ENCODE measurements at places on chromosomes 2 and 18. TPM values are rescaled to one million over a fixed set of nuclear protein-coding genes. Genes with fewer than 3 reads are reported as not detected.

GRCh38 chr2:205637779-205638503 lies 44.4 kb upstream of the NRP2 start:
- DNase-seq: no peak

ABCB11 gene
- not detected for total RNA-seq

DNA sequence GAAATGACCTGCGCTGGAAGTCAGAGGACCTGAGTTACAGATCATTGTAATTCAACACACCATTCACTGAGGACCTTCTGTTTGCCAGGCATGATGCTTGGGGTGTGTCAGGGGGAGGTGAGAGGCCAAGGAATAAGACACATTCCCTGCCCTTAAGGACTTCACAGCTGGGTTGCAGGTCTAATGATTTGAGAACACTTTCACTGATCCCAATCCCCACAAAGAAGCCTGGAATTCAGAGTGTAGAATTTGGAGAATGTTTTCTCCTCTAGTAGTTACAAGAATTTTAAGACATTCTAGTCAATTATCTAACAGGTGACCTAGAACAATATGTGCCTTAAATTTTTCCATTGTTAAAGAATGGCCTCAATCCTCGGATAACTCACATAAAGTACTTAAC lies 322.4 kb downstream of the TNS1 start:
- no peak for DNase-seq

- DNase-seq: no peak
These were observed 99.6 kb upstream of the MCFD2 start for GRCh38 chr2:47015206-47015605.

DNA sequence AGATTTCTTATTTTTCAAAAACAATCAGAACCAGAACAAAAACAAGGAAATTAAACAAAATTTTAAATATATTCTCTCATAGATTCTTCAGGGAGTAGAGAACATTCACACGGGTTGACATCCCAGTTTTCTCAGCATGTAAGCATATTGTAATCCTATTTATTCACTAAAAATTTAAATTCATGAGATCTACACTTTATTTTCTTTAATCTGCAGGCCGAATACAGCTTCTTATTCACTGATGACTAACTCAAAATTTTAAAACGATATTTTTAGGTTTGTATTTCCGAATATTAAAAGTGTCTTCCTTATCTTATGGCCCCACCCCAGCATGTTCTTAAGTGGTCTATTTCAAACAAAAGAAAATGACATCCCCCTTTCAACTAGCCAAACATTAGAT lies 262.4 kb downstream of the MEIS1 start:
- no peak for DNase-seq

GRCh38 chr2:118814368-118814767 lies 33.1 kb downstream of the EN1 start:
- no peak for DNase-seq

CERKL gene
- not detected for total RNA-seq

ANTXR1 gene
- 253 TPM for total RNA-seq

DNA sequence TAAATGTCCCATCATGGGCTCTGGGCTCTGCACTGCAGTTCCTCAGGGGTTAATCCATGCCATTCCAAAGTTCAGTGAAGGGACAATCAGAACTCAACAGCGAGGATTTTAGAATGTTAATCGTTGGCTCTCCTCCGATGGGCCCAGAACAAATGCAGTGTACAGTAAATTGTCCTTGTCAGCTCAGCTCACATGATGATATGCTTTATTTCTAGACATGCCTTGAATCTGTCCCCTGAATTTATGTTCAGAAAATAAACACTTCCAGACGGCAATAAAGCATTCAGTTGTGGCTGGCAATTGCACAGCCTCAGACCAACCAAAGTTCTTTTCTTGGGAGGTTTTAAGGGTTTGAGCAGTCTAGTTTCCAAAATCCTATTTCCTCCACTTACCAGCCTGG lies 981.2 kb downstream of the BCL11A start:
- DNase-seq: no peak

RDH14 gene
- total RNA-seq: 25.7 TPM

TRAK2 gene
- 88.5 TPM for total RNA-seq

DNA sequence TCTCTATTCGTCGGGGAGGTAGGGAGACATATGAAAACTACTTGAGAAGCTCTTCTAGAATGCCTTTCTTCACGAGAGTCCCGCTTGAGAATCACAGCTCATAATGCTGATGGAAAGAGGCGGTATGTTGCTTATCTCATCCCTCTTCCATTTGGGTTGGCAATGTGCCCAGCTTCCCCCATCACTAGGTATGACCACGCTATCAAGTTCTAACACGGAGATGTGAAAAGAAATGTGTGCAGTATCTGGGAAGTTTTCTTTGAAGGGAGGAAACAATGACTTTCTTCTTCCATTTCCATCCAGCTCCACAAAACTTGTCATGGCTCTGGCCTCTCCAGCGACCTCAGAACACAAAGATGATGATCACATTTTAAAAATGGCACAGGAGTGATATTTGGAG lies 742.4 kb downstream of the DCDC2C start:
- DNase-seq: no peak

- DNase-seq: no peak
These were observed 71.7 kb upstream of the TAF1B start for GRCh38 chr2:9771481-9772017.

DNA sequence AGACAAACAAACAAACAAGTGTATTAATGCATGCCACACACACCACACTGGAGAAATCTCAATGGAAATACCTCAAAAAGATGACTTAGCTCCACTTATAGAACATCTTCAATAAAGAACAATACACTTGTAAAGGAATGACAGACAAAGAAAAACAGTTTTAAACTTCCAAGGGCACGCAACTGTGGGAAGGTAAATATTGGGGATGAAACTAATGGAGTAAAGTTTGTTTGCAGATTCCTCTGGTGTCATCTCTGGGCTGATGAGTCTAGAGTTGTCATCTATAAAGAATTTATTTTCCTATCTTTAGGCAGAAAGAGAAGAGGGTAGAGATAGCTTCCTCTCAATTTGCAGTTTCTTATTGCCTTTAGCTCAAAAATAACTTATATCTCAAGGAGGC lies 144.0 kb upstream of the ZC3H15 start:
- DNase-seq: no peak

- DNase-seq: no peak
These were observed 82.0 kb downstream of the NRP2 start for GRCh38 chr2:205764270-205764746.

DNA sequence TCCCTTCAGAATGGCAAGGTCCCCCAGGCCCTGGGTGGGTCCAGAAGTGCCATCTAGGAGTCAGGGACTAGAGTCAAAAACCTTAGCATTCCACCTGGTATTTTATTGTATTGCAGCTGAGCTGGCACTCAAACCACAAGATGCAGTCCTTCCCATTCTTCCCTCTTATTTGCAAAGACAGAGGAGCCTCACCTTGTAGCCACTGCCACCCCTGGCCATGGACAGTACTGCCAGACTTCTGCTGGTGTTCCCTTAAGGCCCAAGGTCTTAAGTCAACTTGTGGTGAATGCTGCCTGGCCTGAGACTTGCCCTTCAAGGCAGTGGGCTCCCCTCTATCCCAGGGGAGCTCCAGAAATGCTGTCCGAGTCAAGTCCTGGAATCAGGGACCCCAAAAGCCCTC lies 6.9 kb downstream of the UGT1A10 start:
- no peak for DNase-seq

OSBPL6 gene
- total RNA-seq: 0.95 TPM

ANKRD30BL gene
- total RNA-seq: not detected

DNA sequence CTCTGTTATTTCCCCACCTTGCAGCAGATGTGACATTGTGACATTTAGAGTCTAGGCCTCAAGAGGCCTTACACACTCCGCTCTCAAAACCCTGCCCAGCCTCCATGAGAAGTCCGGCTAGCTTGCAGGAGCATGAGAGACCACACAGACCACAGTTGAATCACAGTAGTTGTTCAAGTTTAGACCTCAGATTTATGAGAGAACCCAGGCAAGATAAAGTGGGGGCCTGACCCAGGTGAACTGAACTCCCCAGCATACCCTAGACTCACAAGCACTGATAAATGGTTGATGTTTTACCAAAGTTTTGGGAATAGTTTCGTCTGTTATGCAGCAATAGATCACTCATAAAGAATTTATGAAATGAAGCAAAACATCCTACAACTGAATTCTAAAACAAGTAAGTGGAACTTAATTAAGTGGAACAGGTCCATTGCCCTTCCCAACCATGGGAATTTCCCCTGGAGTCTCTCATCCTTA lies 4.7 kb upstream of the STAT1 start:
- DNase-seq: no peak

ARHGEF33 gene
- 0.41 TPM for total RNA-seq

- no peak for DNase-seq
These were observed 12.4 kb downstream of the ALLC start for GRCh38 chr2:3670376-3670775.

SPIRE1 gene
- total RNA-seq: 39.6 TPM

FAP gene
- total RNA-seq: 21.3 TPM

TOGARAM2 gene
- 0.49 TPM for total RNA-seq

DNA sequence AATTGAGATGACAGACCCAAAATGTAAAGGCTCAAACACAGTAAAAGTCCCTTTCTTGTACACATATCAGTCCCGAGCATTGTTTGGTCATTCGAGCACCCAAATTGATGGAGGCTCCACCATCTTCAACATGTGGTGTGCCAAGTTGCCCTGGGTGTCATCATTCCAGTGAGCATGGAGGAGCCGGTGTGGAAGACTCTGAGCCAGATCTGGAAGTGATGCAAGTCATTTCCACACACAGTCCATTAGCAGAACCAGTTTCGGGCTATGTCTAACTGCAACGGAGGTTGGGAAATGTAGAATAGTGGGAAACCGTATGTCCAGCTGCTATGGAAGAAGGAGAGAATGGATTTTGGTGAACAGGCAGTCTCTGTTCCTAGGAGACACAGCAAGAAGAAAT lies 40.9 kb upstream of the BZW1 start:
- DNase-seq: no peak

DNA sequence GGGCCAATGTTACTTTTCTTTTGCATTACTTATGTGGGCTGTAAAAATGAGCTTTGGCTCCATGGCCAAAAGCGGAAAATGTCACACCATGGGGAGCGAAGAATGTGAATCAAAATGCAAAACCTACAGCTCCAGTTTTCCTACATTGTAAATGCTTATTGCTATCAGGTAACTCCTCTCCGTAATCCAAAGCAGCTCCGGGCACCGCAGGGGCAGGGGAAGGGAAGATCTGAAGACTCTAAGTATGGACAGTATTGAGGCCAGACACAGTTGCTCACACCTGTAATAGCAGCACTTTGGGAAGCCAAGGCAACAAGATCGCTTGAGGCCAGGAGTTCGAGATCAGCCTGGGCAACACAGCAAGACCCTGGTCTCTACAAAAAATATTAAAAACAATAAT lies 7.1 kb upstream of the AGFG1 start:
- DNase-seq: no peak

MALL gene
- 27.6 TPM for total RNA-seq

DNA sequence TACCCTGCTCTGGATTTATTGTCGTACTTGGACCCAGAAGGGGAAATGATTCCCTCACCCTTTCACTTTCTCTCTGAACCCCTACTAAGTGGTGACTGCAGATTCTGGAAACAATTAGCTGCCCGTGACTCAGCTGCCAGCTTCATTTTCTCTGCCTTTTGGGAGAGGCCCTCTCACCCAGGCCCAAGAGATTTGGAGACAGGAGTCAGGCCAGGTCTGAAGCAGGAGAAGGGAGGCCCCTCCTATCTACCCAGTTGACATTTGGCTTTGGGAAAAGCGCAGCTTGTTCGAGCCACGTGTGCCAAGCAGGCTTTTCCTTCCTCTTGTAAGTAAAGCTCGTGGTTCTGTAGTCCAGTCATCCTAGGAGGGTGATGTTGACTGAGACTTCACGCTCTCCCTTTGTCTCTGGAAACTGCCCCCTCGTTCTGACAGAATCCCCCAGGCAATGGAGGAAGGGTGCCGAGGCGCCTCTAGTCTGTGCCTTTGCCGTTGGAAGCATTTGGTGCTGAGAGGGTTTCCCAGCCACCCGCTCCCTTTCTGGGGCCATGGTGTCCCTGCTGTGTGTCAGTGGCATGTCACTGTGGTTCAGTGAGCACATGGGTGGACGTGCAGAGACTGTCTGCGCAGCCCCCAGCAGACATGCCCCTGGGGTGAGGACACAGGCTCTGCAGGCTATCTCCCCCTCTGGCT lies 8.6 kb downstream of the OXER1 start:
- no peak for DNase-seq

- no peak for DNase-seq
These were observed 31.5 kb downstream of the EHBP1 start for GRCh38 chr2:62736899-62737559.

GRCh38 chr2:11121099-11121822 lies 34.0 kb upstream of the SLC66A3 start:
- no peak for DNase-seq

DNA sequence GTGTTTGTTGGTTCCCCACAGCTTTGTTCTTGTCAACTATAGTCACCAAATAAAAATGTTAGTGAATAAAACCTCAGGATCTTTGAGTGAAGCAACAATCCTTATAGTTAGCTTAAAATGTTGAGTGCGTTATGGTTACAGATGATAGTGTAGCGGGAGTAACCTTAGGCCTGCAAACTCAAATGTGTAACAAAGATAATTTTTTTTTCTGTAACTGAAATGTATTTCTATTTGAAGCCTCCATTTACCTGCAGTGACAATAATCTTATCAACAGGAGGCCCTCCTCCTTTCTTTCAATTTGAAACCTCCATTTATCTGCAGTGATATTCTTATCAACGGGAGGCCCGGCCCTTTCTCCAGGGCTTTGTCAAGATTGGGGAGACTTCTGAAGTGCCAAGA lies 3.1 kb upstream of the C2orf49 start:
- no peak for DNase-seq

- DNase-seq: no peak
These were observed 476.1 kb downstream of the LPIN1 start for GRCh38 chr2:12222554-12222953.

DNA sequence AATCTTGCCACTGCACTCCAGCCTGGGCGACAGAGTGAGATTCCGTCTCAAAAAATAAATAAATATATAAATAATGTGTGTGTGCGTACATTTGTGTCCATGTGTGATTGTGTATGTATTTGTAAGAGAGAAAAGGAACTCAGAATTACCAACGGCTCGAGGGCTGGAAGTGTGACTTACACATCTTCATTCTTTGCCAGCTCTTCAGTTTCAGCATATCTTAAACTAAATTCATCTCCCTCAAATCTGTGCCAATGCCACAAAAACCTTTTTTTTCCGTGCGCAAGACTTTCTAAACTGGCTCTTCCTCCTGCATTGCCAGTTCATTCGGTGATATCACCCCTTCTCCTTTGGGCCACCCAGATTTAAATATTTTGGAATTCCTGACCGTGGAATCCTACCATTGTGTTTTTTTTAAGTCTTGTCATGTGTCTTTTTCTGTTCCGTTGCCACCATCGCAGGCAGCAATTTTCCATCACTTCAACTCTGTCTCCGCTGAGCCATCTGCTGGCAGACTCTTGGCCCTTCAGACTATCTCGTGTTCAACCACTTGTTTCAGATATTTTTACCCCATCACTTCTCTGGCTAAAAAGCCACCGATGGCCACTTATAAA lies 77.0 kb upstream of the ZNF532 start:
- no peak for DNase-seq

All from thoracic aorta (tissue), 2 donors.